ENCODE measurements at places on chromosomes 3 and 15. TPM values are rescaled to one million over a fixed set of nuclear protein-coding genes. Genes with fewer than 3 reads are reported as not detected.
A peak's percentile ranks its signal among the peaks of the same experiment; 100 is the strongest.

DNA sequence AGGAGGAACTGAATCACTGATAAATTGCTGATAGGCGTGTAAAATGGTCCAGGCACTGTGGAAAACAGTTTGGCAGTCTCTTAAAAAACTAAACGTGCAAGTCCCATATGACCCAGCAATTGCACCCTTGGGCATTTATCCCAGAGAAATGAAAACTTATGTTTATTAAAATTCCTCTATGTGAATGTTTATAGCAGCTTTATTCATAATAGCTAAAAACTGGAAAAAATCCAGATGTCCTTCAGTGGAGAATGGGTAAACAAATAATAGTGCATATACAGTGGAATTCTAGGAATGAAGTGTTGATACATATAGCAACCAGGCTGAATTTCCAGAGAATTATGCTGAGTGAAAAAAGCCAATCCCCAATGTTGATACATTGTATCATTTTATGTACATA lies 482.2 kb upstream of the PDZRN3 start:
- no peak for DNase-seq

GRCh38 chr3:46675843-46676567 lies 17.5 kb downstream of the ALS2CL start:
- no peak for DNase-seq

ZNF770 gene
- 32.0 TPM for total RNA-seq

- no peak for DNase-seq
Observed at GRCh38 chr3:7745711-7746110, 755.9 kb upstream of the LMCD1 start.

DNA sequence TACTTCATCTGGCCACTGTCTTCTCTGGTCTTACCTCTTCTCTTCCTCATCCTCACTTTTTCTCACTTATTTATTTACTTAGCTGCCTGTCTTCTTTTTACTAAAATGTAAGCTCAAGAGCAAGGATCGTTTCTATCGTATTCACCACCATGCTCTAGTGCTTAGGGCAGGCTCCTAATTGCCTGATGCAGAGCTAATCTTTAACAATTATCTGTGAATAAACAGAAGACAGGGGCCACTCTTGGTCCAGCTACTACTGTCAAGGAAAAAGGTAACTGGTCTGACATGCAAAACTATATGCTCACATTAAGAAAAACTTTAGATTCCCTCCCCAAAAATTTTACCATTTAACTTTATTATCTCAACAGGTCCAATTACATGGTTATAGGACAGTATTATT lies 17.5 kb downstream of the PIK3R4 start:
- no peak for DNase-seq

PLIN1 gene
- total RNA-seq: 3.6 TPM

- DNase-seq: no peak
Observed at GRCh38 chr3:128280481-128281052, 127.3 kb downstream of the EEFSEC start.

DNA sequence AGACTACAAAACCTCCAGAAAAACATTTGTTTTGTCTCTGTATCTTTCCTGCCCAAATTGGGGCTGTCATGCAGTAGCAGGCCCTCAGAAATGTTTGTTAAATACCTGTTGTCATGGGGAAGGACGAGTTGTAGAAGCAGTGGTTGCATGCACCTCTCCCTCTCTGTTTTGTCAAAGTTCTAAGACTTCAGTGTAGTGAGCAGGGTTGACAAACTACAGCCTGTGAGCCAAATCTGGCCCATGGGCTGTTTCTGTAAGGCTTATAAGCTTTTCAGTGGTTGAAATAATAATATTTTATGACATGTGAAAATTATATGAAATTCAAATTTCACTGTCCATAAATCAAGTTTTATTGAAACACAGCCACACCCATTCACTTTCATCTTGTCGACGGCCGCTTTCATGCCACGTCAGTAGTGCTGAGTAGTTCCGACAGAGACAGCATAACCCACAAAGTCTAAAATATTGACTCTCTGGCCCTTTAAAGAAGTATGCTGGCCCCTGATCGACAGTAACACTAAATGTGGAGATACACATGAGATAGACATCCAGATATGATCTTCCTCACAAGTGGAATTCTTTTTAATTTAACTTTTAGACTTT lies 102.9 kb downstream of the PDZRN3 start:
- DNase-seq: no peak

DNA sequence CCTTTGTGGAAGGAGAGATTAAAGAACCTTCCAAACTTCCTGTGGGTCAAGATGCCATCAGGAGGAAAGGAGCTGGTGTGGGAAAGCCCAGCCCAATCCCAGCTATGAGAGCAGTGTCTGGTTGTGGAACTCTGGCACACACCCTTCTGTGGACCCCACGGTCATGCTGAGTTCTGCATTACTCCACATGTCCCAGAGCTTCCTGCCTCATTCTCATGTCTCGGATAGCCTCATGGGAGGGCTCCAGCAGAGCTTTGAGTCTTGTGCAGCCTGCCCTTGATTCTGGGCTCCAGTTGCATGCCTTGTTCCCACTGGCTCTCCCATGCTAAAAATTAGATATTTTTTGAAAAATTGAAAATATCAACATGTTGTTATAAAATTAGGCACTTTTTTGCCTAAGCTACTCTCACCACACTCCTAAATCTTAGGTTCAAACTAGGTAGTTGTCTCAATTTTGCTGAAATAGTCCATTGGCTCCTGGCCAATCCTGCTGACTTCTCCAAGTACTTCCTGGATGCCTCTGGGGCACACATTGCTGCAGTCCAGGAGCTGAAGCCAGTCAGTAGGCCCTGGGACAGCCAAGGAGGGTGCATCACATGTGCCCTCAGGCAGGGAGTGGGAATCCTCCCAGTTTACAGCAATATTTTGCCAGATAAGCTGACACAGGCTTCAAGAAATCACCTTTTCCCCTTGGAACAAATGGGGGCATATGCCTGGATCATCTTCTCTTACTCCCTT lies 144.3 kb downstream of the EEFSEC start:
- no peak for DNase-seq

GRCh38 chr15:74482661-74483060 lies 21.7 kb upstream of the UBL7 start:
- no peak for DNase-seq

C2CD4B gene
- 3.2 TPM for total RNA-seq

- DNase-seq: peak; percentile 70
Observed at GRCh38 chr3:192917028-192917403, 640 bp downstream of the MB21D2 start.

DLEC1 gene
- 0.32 TPM for total RNA-seq

- no peak for DNase-seq
Observed at GRCh38 chr3:101995371-101996046, 146.2 kb downstream of the NFKBIZ start.

GRCh38 chr15:40536501-40536900 lies 28.3 kb downstream of the CCDC32 start:
- DNase-seq: no peak

DNA sequence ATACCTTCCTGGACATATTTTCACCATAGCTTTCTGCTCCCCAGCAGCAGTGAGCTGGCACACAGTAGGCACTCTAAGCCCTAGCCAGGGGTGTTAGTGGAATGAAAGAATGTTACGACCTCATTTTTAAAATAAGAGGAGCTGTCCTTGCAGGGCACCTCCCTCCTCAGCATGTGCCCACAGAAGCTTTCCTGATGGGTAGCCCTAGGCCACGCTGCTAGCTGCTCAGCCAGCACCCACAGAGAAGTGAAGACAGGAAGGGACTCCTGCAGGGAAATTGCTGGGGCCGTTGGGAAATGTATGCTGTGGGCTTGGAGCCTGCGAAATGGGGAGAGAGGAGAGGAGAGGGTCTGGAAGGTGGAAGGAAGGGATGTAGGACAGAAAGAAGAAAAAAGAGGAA lies 87.3 kb upstream of the ANKRD34C start:
- DNase-seq: no peak

ROPN1 gene
- total RNA-seq: not detected

GRCh38 chr3:16559653-16560365 lies 45.4 kb downstream of the DAZL start:
- no peak for DNase-seq

- no peak for DNase-seq
Observed at GRCh38 chr3:127685708-127686511, 13.2 kb downstream of the ABTB1 start.

MST1R gene
- total RNA-seq: 5.5 TPM

GRCh38 chr15:69072906-69073305 lies 58.4 kb downstream of the NOX5 start:
- DNase-seq: no peak

DNA sequence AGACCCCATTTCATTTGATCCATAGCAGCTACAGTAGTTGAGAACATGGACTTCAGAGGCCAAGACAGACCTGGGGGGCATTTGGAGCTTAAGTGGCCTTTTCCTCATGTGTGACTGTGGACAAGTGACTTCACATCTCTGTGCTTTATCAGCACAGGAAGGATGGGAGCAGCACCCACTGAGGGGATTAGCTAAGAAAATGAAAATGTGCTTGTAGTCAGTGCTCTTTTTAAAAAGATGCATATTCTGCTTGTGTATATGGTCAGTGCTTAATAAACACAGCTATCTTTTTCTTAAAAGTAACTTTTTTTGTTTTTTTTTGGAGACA lies 34.5 kb downstream of the SLC6A6 start:
- DNase-seq: no peak

DYNLT2B gene
- 15.3 TPM for total RNA-seq

- no peak for DNase-seq
Observed at GRCh38 chr3:12615266-12615665, 48.7 kb downstream of the RAF1 start.

- no peak for DNase-seq
Observed at GRCh38 chr3:117745516-117745915, 1035.9 kb downstream of the TUSC7 start.

DNA sequence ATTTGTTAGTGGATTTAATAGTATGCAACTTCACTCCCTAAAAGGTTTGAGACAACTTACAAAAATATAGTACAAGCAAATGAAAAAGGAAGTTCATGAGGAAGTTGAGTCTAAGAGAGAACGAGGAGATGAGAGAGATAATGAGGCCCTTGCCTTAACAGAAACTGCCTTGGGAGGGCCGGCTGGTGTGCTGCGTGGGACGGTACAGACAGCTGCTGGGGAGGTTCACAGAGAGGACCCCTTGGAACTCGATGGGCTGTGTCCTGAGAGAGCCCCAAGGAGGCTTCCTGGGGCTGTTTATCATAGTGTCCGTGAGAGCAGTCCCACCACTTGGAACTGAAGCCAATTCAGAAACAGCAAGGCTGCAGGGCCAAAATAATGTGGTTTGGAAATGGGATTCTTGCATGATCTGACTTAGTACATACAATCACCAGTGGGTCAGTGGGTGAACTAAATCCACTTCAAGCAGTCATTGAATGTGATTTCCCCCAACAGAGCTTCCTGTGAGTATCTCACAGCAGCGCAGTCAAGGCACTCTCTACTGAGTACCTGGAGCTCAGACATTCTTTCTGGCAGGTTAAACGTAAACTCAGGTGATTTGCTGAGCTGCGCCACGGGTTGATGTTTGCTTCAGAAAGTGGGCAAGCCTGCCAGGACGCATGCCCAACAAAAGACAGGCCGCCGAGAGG lies 90.8 kb downstream of the CRTC3 start:
- DNase-seq: no peak

GOLGA8R gene
- 3.7 TPM for total RNA-seq

DNA sequence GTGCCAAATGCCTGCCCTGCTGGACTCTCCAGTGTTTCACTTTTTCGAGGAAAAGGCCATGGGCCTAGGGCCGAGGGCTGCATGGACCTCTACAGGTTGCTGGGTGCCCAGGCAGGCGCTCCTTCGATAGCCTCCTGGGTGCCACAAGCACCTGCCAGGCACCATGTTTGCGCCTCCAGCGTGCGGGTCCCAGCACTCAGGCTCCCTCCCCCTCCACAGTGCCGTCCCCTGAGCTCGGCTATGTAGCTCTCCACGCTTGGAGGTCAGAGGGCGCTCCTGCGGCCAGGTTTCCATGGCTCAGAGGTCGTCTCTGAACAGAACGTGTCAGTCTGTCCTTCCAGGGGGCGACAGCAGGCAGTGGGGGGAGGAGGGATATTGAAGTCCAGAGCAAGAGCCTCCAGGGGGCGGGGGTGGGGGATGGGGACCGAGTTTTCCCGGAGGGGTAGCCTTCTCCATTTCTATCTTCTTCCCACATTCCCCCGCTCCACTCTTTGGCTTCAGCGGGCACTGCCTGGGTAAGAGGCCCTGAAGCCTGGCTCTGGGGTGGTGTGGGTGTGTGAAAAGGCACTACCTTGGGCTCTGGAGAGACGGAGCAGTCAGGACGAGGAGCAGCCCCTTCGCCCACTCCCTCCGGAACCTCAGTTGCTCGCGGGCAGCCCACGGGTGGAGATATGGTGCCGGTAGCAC lies 3.6 kb downstream of the ONECUT1 start:
- no peak for DNase-seq

DNA sequence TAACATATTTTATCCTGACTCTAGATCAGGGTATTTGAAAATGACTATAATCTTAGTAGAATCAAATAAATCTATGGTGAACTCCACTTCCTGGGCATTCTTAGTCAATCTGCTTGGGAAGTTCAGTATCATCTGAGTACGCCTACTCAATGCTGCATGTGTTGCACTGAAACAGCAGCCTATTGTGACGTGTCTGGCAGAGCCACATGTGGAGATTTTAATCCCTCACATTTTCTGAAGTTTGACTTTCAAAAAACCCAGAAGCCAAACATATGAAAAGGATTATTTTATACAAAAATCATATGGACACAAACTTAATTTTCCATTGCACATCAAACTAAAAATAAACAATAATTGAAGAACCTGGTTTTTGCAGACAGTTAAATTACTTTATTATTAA lies 798.3 kb downstream of the ROBO1 start:
- DNase-seq: no peak

GRCh38 chr3:4751502-4752101 lies 227.6 kb upstream of the BHLHE40 start:
- DNase-seq: no peak

DNA sequence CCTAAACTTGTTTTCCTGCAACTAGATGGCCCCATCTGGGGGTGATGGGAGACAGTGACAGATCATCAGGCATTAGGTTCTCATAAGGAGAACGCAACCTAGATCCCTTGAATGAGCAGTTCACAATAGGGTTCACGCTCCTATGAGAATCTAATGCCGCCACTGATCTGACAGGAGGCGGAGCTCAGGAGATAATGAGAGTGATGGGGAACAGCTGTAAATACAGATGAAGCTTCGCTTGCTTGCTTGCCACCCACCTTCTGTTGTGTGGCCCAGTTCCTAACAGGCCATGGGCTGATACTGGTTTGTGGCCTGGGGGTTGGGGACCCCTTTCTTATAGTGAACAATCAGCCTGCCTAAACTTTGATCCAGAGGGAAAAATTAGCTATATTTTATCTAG lies 15.2 kb upstream of the C3orf49 start:
- DNase-seq: no peak

PPCDC gene
- total RNA-seq: 22.0 TPM

- DNase-seq: peak; percentile 53
Observed at GRCh38 chr3:155737844-155738460, 6.9 kb downstream of the PLCH1 start.
